H9 (cell line): ENCODE measurements at places on chromosomes 5 and 9.
A peak's percentile ranks its signal among the peaks of the same experiment; 100 is the strongest.

DNA sequence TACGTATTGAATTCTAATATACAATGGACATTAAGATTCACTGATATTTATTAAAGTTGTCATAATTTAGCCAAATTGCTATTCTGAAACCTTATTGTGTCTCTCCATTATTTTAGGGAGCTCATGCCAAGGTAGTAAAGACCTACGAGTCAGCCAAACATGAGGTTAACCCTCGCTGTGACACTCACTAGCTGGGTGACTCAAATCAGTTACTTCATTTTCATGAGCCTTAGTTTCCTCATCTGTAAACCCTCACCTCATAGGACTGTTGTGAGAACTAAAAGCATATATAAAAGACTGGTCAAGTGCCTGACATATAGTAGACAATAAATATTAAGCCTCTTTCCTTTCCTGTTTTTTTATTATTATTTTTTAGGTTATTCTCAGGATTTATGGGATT, 44.0 kb upstream of the PCA3 start:
- H3K27ac ChIP-seq: no peak overlapping the region
- H3K4me1 ChIP-seq: no peaks in the 10 kb centered on the region
- no peaks in the 10 kb centered on the region for H3K36me3 ChIP-seq
- H3K27me3 ChIP-seq: no peaks in the 10 kb centered on the region
- no peak overlapping the region for H3K4me3 ChIP-seq
- no peak for DNase-seq

GRCh38 chr5:132303589-132303988, 9.4 kb downstream of the SLC22A4 start:
- H3K4me1 ChIP-seq: no peaks in the 10 kb centered on the region
- no peaks in the 10 kb centered on the region for H3K36me3 ChIP-seq
- no peaks in the 10 kb centered on the region for H3K27me3 ChIP-seq
- DNase-seq: no peak

- peak; percentile 23 for DNase-seq
- no peaks in the 10 kb centered on the region for H3K27me3 ChIP-seq
- H3K27ac ChIP-seq: no peak overlapping the region
These were observed 173.8 kb downstream of the COL23A1 start for GRCh38 chr5:178416206-178416882.

DNA sequence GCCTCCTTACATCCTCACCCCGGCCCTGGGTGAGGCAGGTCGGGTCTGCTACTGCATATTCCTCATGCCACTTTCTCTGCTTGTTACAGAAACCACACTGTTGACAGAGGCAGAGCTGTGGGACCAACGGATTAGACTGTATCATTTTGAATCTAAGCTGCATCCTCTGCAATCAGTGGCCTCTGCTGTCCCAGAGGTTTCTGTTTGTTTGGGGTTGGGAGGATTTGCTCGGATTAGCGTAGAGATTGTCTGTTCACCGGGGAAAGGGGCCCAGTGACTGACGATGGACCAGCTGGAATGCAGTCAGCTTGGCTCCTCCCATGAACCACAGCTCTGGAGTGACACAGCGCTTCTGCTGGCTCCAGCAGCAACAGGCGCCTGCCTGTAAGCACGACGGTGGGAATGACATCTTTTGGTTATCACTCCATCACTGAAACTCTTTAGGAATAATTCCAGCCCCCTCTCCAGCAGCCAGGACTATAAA, 37.3 kb upstream of the ADRA1B start:
- peak; percentile 84 for DNase-seq
- no peaks in the 10 kb centered on the region for H3K4me1 ChIP-seq
- no peaks in the 10 kb centered on the region for H3K36me3 ChIP-seq
- peak overlapping the region; percentile 29; the same call in 1 of the 3 replicates for H3K4me3 ChIP-seq

GRCh38 chr9:133527444-133527920, 2.7 kb upstream of the MYMK start:
- DNase-seq: no peak
- H3K4me1 ChIP-seq: peaks cover 4% of the 10 kb centered on the region; the same call in 1 of the 2 replicates
- no peak overlapping the region for H3K4me3 ChIP-seq
- H3K27ac ChIP-seq: no peak overlapping the region
- H3K27me3 ChIP-seq: no peaks in the 10 kb centered on the region
- no peaks in the 10 kb centered on the region; the same call in 2 of the 3 replicates for H3K36me3 ChIP-seq

- DNase-seq: no peak
- H3K27ac ChIP-seq: no peak overlapping the region
- H3K4me1 ChIP-seq: no peaks in the 10 kb centered on the region
- no peak overlapping the region for H3K4me3 ChIP-seq
- H3K36me3 ChIP-seq: no peaks in the 10 kb centered on the region
These were observed 33.1 kb upstream of the NTRK2 start for GRCh38 chr9:84636436-84636835.

- H3K36me3 ChIP-seq: no peaks in the 10 kb centered on the region
- no peaks in the 10 kb centered on the region for H3K27me3 ChIP-seq
- H3K4me1 ChIP-seq: no peaks in the 10 kb centered on the region
- H3K4me3 ChIP-seq: no peak overlapping the region
These were observed 45.5 kb downstream of the IL31RA start for GRCh38 chr5:55896663-55897062.

DNA sequence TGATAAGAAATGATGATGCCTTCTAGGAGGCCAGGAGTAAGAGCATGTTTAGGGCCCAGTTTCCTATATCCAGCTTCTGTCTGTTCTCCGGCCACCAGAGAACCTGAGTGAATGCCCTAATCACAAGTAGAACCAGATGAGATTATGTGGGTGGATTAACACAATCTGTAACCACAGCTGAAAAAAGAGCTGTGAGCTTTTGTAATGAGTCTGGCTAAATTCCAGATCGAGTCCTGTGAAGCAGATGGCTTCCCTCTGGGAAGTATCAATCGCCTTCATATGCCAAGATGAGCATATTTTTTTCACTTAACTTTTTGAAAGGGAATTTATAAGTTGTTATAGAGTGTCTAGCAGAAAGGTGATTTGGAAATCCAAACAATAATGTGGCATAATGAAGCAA, 99.8 kb downstream of the NNT start:
- no peaks in the 10 kb centered on the region for H3K27me3 ChIP-seq
- no peak for DNase-seq
- no peaks in the 10 kb centered on the region for H3K4me1 ChIP-seq
- H3K36me3 ChIP-seq: peaks cover 3% of the 10 kb centered on the region; the same call in 1 of the 2 replicates
- H3K27ac ChIP-seq: no peak overlapping the region
- H3K4me3 ChIP-seq: no peak overlapping the region

GRCh38 chr9:101736717-101737116, 1.7 kb downstream of the GRIN3A start:
- peaks cover 15% of the 10 kb centered on the region; the same call in 1 of the 2 replicates for H3K27me3 ChIP-seq
- H3K4me3 ChIP-seq: peak overlapping the region; percentile 25; the same call in 1 of the 2 replicates
- DNase-seq: peak; percentile 71
- H3K27ac ChIP-seq: no peak overlapping the region

- H3K4me1 ChIP-seq: no peaks in the 10 kb centered on the region
- H3K27ac ChIP-seq: no peak overlapping the region
- DNase-seq: no peak
- no peaks in the 10 kb centered on the region for H3K36me3 ChIP-seq
- H3K4me3 ChIP-seq: no peak overlapping the region
These were observed 176.7 kb downstream of the PRDM9 start for GRCh38 chr5:23684103-23684502.

GRCh38 chr5:963673-964531, 44.7 kb upstream of the NKD2 start:
- H3K27ac ChIP-seq: no peak overlapping the region
- no peaks in the 10 kb centered on the region for H3K27me3 ChIP-seq
- no peaks in the 10 kb centered on the region for H3K36me3 ChIP-seq
- H3K4me3 ChIP-seq: no peak overlapping the region
- DNase-seq: no peak

DNA sequence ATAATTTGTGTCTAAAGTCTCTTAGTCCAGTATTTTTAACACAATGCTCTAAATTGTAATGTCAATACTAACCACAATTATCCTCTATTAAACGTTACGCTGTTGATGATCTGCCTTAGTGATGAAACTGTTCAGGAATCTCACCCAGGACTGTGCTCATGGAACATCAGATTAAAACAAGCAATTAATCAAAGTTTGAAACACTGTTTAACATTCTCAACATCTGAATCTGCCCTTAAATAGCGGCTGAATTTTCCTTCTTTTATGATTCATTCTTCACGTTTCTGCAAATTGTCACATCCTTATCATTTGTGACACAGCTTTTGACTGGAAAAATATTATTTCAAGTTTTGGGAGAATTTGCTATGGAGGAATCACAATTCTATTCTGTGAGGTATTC, 113.8 kb downstream of the MARCHF11 start:
- H3K4me1 ChIP-seq: peaks cover 2% of the 10 kb centered on the region; the same call in 1 of the 2 replicates
- no peaks in the 10 kb centered on the region for H3K27me3 ChIP-seq
- no peak overlapping the region for H3K27ac ChIP-seq
- H3K36me3 ChIP-seq: no peaks in the 10 kb centered on the region; the same call in 2 of the 3 replicates
- DNase-seq: no peak

DNA sequence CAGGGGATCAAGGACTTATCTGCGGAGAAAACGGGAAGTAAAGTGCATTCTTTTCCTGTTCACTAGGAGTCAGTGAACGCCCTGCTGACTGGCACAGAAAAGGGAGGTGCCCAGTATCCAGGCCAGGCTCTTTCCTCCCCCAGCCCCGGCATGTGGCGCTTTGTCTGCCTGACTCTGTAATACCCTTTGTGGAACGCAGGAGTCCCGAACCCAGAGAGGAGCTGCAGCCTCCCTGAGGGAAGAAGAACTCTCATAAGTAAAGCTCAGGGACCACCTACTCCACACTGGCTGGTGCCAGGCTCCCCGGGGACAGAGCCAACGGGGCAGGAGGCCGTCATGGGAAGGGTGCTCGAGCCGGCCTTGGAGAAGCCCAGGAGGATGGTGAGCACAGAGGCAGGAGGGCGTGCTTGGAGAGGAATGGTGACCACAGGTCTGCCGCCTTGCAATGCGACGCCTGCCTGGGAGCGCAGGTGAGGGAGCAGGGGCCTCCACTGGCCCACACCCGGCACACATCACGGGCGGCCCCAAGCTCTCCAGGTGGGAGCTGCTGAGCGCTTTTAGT, 31.5 kb downstream of the VAV2 start:
- peaks cover 8% of the 10 kb centered on the region for H3K36me3 ChIP-seq
- H3K4me3 ChIP-seq: no peak overlapping the region; the same call in 1 of the 2 replicates
- no peak overlapping the region for H3K27ac ChIP-seq
- H3K27me3 ChIP-seq: no peaks in the 10 kb centered on the region

GRCh38 chr9:69193685-69194032, 19.6 kb downstream of the TJP2 start:
- H3K27me3 ChIP-seq: no peaks in the 10 kb centered on the region
- peaks cover 3% of the 10 kb centered on the region; the same call in 1 of the 2 replicates for H3K4me1 ChIP-seq
- no peaks in the 10 kb centered on the region for H3K36me3 ChIP-seq
- no peak for DNase-seq

DNA sequence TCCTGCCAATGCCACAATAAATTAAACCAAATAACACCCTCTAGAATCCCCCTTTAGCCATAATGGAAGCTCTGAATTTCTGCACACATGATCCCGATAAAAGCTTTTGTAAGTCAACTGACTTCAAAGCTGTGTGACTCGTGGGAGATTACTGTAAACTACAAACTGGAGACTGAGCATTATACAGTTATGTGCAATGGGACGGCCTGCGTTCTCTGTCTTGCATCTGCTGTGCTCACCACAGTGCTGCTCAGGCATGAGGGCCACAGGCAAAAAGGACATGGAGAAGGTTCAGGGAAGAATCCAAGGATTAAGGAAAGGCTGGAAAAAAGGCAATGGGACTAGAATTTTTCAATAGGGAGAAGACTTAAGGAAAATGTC, 184.2 kb downstream of the FANCC start:
- H3K27ac ChIP-seq: no peak overlapping the region
- peaks cover 10% of the 10 kb centered on the region; the same call in 1 of the 2 replicates for H3K4me1 ChIP-seq
- H3K4me3 ChIP-seq: no peak overlapping the region
- DNase-seq: no peak
- H3K27me3 ChIP-seq: no peaks in the 10 kb centered on the region
- H3K36me3 ChIP-seq: no peaks in the 10 kb centered on the region

- H3K27me3 ChIP-seq: no peaks in the 10 kb centered on the region
- peaks cover 5% of the 10 kb centered on the region; the same call in 2 of the 3 replicates for H3K36me3 ChIP-seq
- peaks cover 3% of the 10 kb centered on the region; the same call in 1 of the 2 replicates for H3K4me1 ChIP-seq
- DNase-seq: no peak
- no peak overlapping the region for H3K4me3 ChIP-seq
- no peak overlapping the region for H3K27ac ChIP-seq
These were observed 12.4 kb downstream of the WNK2 start for GRCh38 chr9:93196096-93197055.

- no peak overlapping the region for H3K4me3 ChIP-seq
- no peaks in the 10 kb centered on the region for H3K27me3 ChIP-seq
- no peaks in the 10 kb centered on the region for H3K4me1 ChIP-seq
- DNase-seq: no peak
These were observed 353.7 kb downstream of the CSNK1G3 start for GRCh38 chr5:123865641-123866040.
